ENCODE measurements at places on chromosomes 6 and 20.

GRCh38 chr20:45372646-45373352 lies 5.3 kb downstream of the TP53TG5 start:
- DNase-seq: no peak

- DNase-seq: no peak
These were observed 129.6 kb downstream of the PACRG start for GRCh38 chr6:162857326-162857725.

DNA sequence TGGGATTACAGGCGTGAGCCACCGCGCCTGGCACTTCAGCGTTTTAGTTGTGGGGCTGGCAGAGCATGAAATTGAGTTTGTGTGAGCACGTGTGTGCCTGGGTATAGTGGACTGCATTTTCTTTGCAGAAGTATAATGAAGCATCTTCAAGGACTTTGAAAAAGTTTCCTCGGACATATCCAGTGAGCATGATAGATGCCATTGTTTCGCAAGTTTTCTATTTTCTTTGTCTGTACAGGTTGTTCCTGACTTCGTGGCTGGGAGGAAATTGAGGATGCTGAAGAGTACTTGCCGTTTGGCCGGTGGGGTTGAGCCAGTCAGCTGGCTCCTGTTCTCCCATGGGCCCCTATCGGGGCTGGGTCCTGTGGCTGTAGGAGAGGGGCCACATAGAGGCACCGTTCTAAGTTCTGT lies 55.9 kb downstream of the RREB1 start:
- DNase-seq: no peak

DNA sequence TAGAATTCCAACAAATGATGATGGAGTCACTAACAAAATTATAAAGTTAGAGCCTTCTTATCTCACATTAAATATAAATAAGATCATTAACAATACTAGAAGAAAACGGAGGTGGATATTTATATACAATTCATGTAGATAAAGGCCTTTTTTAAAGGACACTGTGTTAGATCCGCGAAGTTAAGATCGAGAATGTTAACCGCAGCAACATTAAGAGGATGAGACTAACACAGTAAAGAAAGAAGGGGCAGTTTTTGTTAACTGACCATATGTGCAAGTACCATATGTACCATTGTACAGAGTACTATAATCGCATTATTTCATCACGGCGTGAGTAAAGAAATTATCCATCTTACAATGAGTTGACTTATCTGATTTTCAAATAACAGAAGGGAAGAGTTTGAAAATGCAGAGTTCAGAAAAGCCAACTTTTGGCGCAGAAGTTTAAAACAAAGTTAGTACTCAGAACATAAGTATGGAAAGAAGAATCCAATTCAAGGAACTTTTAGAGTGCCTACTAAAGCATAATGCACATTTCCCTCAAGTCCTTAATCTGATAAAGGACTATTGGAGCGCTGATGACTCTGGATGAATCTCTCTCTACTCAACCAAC lies 1.4 kb downstream of the FBXL4 start:
- no peak for DNase-seq

- no peak for DNase-seq
These were observed 126.5 kb downstream of the CDK19 start for GRCh38 chr6:110688661-110689268.

DNA sequence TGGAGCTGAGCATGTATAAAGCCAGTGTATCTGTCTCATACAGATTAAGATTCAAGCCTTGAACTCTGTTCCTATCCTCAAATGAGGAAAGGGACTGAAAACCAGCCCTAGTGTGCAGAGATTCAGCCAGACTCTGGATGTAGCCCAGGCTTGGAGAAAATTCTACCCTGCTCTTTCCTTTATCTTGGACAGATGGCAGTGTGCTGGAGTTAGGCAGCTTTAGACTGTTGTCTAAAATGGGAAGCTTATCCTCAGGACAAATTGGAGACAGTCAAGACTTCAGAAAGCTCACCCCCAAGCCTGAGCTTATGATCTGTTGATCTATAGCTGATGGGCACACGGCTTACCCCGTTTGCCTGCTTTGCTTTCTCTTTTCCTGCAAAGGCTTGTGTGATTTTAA lies 1057.6 kb downstream of the KIF16B start:
- no peak for DNase-seq

GRCh38 chr20:25048519-25048952 lies 9.4 kb downstream of the ACSS1 start:
- no peak for DNase-seq

DNA sequence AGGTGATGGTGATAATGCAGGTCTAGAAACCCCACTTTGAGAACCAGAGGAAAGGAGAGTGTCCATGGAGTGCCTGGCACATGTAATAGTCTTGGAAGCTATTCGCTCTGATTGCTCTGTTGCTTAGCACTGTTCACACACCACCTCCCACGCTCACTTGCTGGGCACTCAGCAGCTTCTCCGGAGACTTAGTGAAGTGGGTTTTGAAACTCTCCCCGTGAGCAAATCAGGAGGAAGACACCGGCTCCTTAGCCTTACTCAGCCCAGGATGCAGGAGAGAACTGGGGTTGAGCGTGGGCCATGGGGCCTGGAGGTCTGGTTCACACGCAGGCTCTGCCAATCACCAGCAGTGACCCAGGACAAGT lies 22.2 kb downstream of the BMP7 start:
- DNase-seq: no peak

GRCh38 chr20:31705598-31706597 lies 16.8 kb downstream of the BCL2L1 start:
- no peak for DNase-seq

Data from iPS DF 19.7 (cell line).